ENCODE measurements at places on chromosomes 4 and X.

DNA sequence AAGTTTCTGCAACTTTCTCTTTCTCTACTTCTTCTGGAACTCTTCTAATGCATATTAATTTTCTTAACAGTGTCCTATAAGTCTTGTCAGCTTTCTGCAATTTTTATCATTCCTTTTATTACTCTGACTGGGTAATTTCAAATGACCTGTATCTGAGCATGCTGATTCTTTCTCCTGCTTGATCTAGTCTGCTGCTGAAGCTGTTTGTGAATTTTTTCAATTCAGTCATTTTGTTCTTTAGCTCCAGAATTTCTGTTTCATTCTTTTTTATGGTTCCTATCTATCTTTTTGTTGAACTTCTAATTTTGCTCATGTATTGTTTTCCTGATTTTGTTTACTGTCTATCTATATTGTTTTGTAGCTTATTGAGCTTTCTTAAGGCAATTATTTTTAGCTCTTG is 1.5 kb upstream of the KLKB1 start:
- no peak for DNase-seq

- peak; percentile 65 for DNase-seq
Observed at GRCh38 chr4:67871867-67872266, 11.9 kb downstream of the TMPRSS11D start.

- no peak for DNase-seq
Observed at GRCh38 chrX:39322496-39322895, 521.2 kb downstream of the MID1IP1 start.

- no peak for DNase-seq
Observed at GRCh38 chr4:9936129-9936644, 85.1 kb downstream of the SLC2A9 start.

DNA sequence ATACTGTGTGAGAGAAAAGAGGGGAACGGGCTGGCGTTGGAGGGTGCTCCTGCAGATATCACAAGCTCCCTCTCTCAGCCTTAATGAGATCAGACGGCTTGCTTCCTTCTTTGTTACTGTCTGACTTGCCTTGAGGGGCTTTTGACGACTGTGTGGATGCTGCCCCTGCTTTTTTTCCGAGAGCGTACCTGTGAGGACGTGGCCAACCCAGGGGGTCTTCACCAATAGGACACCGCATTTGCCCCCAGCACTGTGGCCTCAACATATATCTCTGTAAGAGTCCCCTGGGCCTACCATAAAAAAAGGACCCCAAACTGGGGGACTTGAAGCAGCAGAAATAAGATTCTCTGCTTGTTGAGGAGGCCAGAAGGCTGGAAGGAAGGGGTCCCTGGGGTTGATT is 143.9 kb downstream of the SHOX start:
- DNase-seq: no peak

DNA sequence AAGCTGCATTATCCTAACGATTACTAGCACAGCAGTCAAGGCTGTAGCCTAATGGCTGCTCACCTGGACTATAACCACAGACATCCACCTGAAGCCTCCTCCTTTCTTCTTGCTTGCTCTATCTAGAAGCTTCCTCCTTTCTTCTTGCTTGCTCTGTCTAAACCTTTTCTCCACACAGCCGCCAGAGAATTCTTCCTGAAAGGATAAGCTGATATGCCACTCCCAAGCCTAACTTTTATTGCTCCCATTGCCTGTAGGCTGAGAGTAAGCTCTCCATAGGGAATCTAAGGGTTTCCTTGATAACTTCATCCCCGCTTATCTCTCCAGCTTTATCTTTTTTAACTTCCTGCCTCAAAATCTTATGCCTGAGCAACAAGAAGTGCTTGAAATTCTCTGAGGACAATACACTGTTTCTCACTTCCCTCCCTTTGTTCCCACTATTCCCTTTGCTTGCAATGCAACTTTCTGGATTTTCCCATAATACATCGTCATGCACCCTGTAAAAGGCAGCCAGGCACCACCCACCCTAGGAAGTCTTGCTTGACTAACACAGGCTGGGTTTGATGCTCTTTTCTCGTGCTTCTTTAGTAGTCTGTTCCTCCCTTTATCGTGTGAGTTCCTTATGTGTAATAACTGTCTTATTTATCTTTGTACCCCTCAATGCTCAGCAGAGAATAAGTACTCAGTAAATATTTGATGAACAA is 1.4 kb upstream of the LRIT3 start:
- DNase-seq: no peak

GRCh38 chrX:373641-374471 is 12.9 kb downstream of the PPP2R3B start:
- DNase-seq: no peak

DNA sequence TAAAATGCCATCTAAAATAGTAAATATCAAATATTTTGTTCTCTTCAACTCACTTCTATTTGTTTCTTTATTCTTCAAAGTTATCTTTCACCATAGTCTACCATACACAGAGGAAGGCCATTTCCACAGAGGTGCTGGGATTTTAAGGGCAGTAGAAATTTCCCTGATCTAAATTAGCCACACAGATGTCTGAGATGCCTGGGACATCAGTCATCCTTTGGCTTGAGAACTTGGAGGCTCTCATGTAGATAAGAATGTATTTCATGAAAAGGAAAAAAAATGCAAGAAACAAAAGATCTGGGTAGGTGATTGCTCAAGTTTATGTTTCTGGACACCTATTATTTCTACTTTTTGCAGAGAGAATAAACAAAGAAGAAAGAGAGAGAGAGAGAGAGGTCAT is 1008.2 kb downstream of the NLGN4X start:
- no peak for DNase-seq

- DNase-seq: no peak
Observed at GRCh38 chrX:8242431-8243020, 71.5 kb upstream of the VCX2 start.

- peak; percentile 31 for DNase-seq
Observed at GRCh38 chrX:41275661-41276609, 58.0 kb upstream of the DDX3X start.

- DNase-seq: peak; percentile 70
Observed at GRCh38 chr4:6720202-6720699, 4.3 kb downstream of the BLOC1S4 start.

DNA sequence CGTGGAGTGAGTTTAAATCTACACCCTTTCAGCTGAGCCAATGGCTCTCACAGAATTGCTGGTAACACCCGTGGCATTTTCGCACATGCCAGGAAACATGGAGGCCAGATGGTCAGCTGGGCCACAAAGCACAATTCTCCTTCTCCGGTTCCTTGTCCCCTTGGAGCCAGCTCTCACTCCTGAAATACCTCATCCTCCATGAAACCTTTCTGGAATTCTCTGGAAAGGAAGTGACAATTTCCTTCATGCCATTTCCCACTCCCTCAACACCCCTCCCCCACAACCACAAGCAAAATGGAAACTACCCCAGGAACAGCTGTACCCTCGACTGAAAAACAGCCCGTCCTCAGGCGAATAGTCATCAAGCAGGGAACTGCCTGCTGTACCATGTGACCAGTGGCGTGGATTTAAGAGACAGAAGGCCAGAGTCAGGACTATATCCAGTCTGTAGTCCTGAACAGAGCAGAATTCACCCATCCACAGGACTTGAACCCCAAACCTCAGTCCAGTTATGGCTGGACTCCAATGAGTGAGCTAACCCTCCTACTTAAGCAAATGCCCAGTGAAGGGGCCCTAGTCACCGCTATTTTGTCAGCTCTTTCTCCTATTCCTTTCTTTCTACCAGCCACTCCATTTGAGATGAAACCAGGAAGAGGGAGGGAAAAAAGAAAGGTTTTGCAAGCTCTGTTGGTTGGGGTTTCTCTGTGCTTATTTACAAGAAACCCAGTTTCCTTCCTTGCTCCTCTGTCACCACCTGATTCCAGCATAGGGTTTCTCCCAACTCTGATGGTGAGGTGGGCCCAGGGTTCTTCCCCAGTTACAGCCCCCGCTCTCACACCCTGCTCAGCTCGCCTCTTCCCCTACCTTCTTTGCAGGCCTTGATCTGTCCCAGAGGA is 24.5 kb downstream of the ELF4 start:
- DNase-seq: peak; percentile 92
